Hematopoietic multipotent progenitor cell treated with erythropoietin and hydrocortisone succinate and interleukin-3 and kit ligand, for 4 days (in vitro differentiated cells): ENCODE measurements at places on chromosomes 5 and 9.

DNA sequence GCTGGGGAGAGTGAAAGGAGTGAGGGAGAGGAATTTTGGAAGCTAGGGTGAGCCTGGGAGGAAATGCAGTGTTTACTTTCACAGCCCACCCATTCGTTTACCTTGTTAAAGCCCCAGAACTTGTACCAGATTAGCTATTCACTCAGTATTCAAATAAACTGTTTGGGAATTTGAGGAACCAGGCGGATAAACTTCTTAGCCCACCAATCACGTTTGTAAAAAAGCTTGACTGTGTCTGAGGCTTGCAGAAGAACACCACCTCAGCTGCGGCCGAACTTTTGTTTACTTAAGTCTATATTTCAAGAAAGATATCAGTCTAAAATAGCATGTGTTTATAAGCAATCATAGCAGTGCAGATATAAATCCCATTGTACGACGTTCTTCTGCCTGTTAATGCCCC, 5.2 kb upstream of the TLE1 start:
- DNase-seq = no peak

- DNase-seq = peak; percentile 6
Observed at GRCh38 chr5:58259685-58260152, 200.2 kb downstream of the PLK2 start.

DNA sequence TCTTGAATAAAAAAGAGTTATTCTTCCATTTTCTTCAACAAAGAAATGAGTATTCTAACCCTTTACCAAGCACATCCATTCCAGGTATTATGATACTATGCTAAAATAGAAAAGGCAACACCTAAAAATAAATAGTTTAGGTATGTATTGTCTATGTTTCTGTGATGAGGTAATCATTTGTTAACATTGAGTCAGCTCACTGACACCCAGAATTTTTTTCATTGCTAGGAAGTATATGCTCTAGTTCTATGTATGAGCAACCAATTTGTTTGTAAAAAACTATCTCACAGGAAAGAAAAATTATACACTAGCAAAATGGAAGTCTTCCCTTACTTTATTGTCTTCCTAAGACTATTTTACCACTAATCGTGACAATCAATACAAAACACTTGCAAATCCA, 615.6 kb upstream of the GRIN3A start:
- no peak for DNase-seq

DNA sequence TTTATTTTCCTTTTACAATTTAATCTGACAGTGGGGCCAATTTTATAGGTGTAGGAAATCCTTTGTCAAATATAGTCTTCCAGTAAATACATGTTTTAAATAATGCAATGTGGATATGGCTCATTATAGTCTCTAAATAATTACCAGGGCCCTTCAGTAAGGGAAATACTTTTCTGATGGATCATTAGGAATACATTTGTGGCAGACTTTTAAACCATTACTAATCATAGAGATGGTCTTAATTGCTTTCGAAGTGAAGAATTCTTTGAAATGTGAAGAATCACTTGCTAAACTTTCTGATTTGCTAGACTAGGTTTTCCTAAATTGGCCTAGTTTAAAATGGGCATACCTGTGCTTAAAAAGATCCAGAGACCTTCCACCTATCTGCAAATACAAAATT, 105.6 kb upstream of the ELL2 start:
- no peak for DNase-seq

- DNase-seq = no peak
Observed at GRCh38 chr5:11037080-11037479, 276.0 kb upstream of the DAP start.

DNA sequence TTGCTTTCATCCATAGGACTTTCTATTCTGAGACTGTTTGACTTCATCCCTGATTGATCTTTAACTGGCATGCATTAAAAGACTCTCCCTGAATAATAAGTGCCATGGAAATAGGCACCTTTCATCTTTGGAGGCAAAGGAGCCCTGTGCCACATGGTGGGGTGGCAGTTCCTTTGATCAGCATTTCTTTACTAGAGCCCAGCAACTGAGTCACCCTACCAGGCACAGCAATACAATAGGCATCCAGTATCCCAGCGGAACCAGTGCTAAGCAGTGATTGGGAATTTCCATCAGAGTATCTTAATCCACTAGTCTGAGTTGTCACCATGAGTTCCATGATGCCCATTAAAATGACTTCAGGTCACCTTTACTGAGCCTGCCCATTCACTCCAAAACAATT, 476.1 kb upstream of the MPDZ start:
- DNase-seq = no peak

GRCh38 chr5:6582507-6583048, 50.3 kb downstream of the NSUN2 start:
- DNase-seq = no peak

DNA sequence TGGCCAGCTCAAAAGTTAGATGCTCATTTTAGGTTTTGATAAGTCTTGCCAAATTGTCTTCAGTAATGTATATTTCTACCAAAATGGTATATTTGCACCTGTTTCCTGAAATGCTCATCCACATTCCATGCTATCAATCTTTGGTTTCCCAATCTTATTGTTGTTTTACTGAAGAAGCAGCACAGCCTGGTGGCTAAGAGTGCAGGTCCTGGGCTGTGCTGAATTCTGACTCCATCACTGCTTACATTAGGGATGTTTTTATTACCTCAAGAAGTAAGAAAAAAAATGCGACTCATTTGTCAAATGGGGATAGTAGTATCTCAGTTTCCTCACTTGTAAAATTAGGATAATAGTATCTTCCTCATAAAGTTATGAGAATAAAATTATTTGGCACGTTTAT, 13.6 kb upstream of the S100Z start:
- no peak for DNase-seq

DNA sequence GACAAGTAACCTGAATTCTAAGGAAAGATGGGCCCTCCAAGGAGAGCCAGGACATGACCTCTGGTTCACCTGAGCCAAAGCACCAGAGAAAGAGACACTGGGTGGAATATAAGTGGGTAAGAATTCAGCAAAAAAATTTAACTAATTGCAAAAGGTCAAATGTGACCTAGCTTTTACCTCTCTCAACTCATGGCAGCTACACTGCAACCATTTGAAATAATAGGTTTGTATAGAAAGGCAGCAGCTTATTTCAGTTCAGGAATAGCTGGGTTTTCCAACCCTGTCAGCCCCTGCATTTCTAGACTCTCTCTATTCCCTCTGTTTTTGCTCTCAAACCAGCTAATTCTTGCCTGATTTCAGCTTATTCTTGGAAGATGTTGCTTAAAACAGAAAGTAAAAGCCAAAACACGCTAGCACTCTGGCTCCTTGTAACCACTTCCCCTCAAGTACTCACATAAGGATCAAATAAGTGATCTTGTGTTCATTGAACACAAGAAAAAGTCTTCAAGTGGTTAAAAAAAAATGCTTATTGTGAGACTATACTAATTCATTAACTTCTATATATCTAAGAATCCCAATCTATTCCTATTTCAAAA, 101.1 kb upstream of the NR4A3 start:
- peak; percentile 63 for DNase-seq

- DNase-seq = no peak
Observed at GRCh38 chr9:104778802-104779201, 14.9 kb downstream of the NIPSNAP3B start.

- DNase-seq = no peak
Observed at GRCh38 chr5:172841-173251, 18.4 kb upstream of the LRRC14B start.

GRCh38 chr5:56264417-56265025, 31.4 kb upstream of the ANKRD55 start:
- DNase-seq = peak; percentile 63

DNA sequence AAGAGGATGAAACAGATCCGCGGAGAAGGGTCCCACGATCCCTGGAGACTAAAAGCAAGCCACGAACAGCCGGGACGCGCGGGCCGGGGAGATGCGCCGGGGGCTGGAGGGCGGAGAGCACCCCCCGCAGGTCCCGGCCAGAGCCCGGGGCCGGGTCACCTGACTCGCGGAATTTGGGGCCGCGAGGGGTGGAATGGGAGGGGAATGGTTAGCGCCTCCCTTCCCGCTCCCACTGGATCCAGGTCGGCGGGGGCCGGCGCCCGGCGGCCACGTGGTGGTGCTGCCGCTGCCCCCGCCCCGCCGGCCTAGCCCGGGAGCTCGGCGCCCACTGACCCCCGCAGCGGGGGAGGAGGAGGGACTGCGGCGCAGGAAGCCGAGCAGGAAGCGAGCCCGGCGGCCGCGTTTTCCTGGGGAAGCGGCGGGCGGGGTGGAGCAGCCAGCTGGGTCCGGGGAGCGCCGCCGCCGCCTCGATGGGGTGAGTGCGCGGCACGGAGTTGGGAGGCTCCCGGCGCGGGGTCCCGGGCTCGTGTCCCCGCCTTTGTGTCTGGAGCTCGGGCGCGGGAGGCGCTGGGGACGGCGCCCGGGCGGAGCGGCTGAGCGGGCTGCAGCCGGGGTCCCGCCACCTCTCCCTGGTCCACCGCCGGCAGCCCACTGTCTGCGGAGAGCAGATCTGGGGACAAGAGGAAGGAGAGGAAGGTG, at the start of gene RAI14:
Gene RAI14, plus strand, starts transcription at position 328 of the 699 bp plus-strand sequence. CDS start 30,592 bp downstream, outside the sequence.
- peak; percentile 24 for DNase-seq

- DNase-seq = no peak
Observed at GRCh38 chr9:111939322-111939721, 42.7 kb downstream of the UGCG start.

- DNase-seq = no peak
Observed at GRCh38 chr5:179533907-179534306, 16.4 kb upstream of the RUFY1 start.

- DNase-seq = no peak
Observed at GRCh38 chr5:88322785-88323184, 54.1 kb upstream of the TMEM161B start.

GRCh38 chr5:43769571-43770355, 166.8 kb downstream of the NNT start:
- no peak for DNase-seq

- no peak for DNase-seq
Observed at GRCh38 chr5:34659168-34659567, 3.0 kb downstream of the RAI14 start.

- no peak for DNase-seq
Observed at GRCh38 chr5:2755076-2755680, 3.7 kb upstream of the IRX2 start.

DNA sequence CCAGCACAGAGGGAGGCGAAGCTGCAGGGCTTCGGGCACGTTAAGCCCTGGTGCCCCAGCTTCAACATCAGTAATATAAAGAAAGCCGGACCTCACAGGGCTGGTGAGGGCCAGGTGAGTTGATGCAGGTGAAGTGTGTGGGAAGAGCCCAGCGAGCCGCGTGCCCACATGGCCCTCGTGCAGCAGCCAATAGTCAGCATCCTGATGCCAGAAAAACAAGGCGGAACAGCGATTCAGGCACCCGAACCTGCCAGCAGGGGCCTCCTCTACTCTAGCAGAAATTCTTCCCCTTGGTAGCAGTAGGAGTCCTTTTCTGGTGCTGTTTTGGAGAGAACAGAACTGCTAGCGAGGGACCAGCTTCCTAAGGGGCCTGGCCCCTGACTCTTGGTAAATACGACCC, 7.8 kb downstream of the MED10 start:
- DNase-seq = no peak
